Activated CD4-positive, alpha-beta T cell treated with anti-CD3 and anti-CD28 coated beads for 4 hours (primary cell): ENCODE measurements at places on chromosomes 1 and 21.

- DNase-seq, result no peak
Observed at GRCh38 chr21:33290441-33290840, 24.3 kb downstream of the IL10RB start.

- no peak for DNase-seq
Observed at GRCh38 chr1:20233866-20234265, 47.5 kb upstream of the PLA2G2C start.

DNA sequence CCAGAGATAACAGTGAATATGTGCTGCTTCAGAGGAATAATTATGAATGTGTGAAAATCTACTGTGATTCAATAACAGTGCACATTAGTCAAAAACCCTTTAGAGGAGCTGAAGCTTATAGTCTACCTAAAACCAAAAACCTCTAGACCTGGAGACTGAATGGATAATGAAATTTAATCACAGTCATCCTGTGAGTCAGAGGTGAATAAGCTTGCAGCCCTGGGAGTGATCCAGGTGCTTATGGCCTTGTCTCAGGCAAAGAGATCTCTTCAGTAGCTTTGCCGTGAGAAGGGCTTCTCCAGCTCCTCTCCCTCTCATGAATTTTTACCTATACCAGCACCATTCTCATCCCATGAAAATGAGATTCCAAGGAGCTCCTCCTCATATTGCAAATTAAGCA, 81.3 kb upstream of the RGS4 start:
- DNase-seq, result no peak

GRCh38 chr1:211638689-211639101, 36.7 kb downstream of the NEK2 start:
- DNase-seq, result no peak

- DNase-seq, result no peak
Observed at GRCh38 chr1:14968251-14968851, 185.2 kb upstream of the TMEM51 start.

- no peak for DNase-seq
Observed at GRCh38 chr1:78491451-78492071, 787 bp downstream of the PTGFR start.

DNA sequence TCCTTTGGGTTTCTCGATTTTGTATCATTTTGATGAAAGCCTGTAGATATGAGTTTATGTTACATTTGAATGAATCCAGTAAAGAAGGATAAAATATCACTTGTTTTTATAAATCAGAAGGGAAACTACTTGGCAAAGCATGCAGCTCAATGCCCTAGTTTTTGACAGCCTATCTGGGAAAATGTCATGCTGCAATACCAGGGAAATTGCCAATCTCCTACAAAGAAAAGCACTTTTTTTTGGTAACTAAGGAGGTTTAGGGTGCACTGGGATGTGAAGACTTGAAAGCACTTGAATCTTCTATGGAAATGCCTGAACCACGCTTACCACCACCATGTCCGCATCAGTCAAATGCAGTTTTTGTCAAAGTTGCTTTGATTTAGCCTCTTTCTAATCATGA, 446.9 kb upstream of the LRRC7 start:
- no peak for DNase-seq

- no peak for DNase-seq
Observed at GRCh38 chr1:87044424-87044823, 130.0 kb downstream of the HS2ST1 start.

GRCh38 chr1:181312946-181313345, 170.4 kb upstream of the CACNA1E start:
- no peak for DNase-seq

DNA sequence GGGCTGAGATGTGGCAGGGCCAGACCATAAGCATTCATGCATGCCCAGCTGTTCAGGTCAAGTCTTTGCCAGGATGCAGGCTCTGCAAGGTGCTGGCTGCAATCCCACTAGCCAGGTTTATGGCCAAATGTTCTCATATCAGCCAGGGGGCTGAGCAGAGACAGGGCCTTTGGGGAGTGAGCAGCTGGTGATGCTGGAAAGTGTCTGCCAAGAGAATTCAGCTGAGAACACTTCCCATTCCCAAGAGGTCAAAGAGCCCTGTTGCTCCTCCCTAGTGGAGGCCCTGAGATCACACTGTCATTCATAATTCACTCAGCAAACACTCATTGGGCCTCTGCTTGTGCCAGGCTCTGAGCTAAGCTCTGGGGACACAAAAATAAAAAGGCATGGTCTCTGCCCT, 150.3 kb downstream of the DMRTA2 start:
- DNase-seq, result no peak

DNA sequence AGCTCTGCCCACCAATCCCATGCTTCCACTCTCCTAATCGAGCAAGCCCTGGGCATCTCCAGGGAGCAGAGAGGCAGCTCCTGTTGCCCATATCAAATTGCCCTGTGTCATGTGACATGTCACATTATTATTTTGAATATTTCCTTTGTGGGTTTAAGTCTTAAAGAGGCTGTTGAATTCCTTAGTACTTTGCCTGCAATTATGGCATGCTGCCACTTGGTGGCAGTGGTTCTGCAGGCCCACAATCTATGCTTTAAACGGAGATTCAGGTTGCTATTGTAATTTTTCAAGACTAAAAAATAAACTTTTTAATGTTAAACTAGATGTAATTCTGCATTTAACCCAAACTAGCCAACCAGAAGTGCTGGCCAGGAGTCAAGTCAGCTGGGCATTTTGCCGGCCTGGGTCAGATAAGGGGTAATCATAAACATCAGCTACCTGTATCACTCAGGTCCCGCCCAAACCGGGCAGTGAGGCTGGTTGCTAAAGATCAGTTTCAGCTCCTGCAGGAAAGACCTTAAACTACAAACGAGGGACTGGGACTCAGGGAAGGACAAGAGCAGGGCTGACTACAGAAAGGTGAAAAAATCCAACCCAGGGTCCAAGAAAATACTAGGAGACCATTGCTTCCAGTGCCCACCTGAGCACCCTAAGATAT, 37.3 kb upstream of the ARHGEF16 start:
- no peak for DNase-seq

DNA sequence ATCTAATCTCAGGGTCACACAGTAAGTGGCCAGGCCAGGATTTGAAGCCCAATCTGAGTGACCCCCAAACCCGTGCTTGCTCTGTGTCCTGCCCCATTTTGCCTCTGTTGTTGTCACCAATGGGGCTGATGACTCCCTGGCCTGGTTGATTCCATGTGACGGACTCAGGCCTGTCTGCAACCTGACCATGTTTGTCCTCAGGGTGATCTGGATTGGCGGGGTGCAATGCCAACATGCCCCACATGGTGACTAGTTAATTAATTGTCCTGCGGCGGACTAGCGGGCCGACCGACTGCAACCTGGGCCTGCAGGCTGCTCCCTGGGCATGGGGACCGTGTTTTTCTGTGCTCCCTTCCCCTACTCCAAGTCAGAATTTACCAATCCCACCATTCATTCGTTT, 256.3 kb downstream of the MATN1 start:
- no peak for DNase-seq

GRCh38 chr1:24136956-24137539, 5.9 kb downstream of the IL22RA1 start:
- DNase-seq, result no peak

DNA sequence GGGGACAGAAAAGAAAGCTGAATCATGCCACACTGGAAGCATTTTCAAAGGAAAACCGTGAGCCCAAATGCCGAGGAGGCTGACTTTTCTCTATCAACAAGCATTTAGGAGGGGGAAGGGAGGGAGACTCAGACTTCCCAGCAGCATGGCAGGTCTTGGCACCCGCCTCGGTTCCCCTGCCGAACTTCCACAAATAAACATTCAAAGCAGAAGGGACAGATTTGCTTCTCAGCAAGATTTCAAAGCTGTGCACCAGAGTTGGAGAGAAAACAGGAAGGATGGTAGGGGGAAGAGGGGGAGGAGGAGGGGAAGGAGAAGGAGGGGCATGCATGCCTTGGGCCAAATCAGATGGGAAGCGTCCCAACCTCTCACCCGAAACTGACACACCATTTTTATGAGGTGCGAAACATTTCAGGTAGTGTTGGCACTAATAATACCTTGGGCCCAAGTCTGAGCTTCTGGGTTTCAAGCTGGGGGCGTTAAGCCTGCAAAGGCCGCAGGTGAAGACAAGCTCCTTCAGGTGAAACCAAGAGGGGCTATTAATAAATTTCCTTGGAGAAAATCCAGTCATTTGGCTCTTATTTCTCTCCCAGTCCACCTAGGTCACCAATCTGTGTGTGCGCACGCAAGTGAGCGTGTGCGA, 26.4 kb downstream of the ABCA4 start:
- no peak for DNase-seq

GRCh38 chr1:154775621-154776605, 94.2 kb downstream of the KCNN3 start:
- no peak for DNase-seq

GRCh38 chr1:202987922-202988583, 19.1 kb upstream of the TMEM183A start:
- no peak for DNase-seq

DNA sequence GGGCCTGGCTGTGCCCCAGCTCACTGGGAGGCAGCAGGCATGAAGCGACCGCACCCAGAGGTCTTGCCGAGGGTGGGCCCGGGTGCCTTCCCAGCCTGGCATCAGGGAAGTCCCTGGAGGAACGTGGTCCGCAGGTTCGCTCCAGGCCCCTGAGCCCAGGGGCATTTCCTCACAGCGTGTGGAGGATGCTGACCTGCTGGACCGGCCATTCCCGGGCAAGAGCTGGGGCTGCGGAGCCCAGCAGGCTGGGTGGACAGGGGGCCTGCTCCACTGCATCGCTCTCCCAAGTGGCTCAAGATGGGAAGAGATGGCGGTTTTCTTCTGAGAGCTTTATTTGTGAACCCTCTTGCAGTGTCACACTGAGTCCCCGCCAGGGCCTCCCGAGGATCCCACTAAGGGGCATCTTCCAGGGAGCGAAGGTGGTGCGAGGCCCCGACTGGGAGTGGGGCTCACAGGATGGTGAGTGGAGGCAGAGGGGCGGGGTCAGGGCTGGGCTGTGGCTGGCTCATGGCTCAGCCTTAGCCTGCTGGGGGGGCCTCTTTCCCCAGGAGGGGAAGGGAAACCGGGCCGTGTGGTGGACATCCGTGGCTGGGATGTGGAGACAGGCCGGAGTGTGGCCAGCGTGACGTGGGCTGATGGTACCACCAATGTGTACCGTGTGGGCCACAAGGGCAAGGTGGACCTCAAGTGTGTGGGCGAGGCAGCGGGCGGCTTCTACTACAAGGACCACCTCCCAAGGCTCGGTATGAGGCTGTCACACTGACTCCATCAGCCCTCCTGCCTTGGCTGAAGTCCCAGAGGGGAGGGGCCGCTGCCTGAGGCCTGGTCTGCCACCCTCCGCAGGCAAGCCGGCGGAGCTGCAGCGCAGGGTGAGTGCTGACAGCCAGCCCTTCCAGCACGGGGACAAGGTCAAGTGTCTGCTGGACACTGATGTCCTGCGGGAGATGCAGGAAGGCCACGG, 7.2 kb upstream of the MMP23B start:
- DNase-seq, result no peak

GRCh38 chr1:221612047-221612777, 129.7 kb downstream of the DUSP10 start:
- no peak for DNase-seq

GRCh38 chr1:150018165-150018564, 7.6 kb upstream of the OTUD7B start:
- no peak for DNase-seq

- no peak for DNase-seq
Observed at GRCh38 chr21:33698087-33698860, 56.0 kb downstream of the ITSN1 start.

- no peak for DNase-seq
Observed at GRCh38 chr21:21226472-21226871, 228.3 kb downstream of the NCAM2 start.

DNA sequence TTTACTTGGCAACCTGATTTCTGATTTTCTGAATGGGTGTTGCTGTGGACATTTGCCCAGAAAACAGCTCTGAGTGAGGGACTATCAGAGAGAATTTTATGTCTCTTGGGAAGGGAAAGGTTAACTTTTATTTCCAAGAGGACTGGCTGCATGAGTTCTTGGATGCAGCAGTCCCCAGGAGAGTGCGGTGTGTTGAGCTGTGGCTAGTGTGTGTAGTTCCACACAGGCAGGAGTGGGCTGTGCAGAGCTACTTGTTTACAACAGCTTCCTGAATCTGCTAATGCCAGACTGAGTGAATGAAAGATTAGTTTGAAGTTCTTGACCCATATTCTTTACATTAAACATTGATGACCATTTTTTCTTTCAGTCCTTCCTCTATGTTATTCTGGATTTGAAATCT, 41.0 kb upstream of the APOBEC4 start:
- no peak for DNase-seq

- no peak for DNase-seq
Observed at GRCh38 chr1:227901906-227902640, 45.7 kb downstream of the WNT9A start.

DNA sequence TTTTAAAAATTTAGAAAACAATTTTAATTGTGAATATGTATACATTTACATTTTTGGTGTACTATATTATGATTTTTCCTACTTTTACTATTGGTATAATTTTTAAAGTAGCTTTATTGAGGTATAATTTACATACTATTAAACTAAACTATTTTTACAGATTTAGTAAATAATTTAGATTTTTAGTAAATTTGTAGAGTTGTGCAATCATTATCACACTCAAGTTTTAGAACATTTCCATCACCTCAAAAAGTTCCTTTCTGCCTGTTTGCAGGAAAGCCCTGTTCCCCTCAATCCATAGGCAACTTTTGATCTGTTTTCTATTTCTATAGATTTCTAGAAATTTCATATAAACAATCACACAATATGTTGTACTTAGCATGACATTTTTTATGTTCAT, 8.2 kb downstream of the PHTF1 start:
- no peak for DNase-seq

DNA sequence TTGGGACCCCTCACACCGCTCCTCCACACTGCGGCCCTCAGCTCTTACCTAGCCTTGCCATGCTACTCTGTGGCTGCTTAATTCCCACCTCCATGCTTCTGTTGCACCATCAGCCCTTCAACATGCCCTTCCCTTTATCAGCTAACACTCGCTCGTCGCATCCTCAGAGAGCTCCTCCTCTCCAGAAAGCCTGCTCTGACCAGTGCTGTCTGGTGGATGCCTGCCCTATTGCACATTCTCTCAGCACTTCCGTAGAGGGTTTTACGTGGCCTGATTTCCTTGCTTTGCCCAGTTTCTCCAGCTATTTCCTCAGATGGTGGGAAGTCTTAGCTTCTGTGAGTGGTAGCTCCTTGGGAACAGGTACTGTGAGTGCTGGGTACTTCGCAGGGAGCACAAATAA, 10.3 kb upstream of the LAD1 start:
- DNase-seq, result no peak

- no peak for DNase-seq
Observed at GRCh38 chr1:54955359-54955758, 25.1 kb upstream of the TMEM61 start.

DNA sequence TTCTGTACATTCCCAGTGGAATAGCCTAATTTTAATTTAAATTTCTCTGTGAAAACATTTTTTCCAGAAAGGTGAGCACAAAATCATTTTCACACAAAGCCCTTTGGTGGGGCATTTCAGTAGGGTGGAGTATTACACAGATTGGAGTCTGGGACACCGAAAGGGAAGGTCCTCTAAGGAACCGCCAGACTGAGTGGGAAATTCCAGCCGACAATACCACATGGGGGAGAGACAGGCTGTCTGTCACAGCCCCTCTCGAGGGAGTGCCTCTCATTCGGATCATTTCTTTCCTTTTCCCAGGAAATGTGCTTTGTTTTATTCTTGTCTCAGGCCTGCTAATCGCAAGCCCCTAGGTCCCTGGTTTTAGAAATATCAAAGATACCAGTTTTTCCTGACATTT, 150.6 kb upstream of the HOOK1 start:
- no peak for DNase-seq
